BE2C (cell line): ENCODE measurements at places on chromosomes 7 and 10.

GRCh38 chr7:133412942-133413341 is 160.1 kb downstream of the EXOC4 start:
- DNase-seq, result no peak

DNA sequence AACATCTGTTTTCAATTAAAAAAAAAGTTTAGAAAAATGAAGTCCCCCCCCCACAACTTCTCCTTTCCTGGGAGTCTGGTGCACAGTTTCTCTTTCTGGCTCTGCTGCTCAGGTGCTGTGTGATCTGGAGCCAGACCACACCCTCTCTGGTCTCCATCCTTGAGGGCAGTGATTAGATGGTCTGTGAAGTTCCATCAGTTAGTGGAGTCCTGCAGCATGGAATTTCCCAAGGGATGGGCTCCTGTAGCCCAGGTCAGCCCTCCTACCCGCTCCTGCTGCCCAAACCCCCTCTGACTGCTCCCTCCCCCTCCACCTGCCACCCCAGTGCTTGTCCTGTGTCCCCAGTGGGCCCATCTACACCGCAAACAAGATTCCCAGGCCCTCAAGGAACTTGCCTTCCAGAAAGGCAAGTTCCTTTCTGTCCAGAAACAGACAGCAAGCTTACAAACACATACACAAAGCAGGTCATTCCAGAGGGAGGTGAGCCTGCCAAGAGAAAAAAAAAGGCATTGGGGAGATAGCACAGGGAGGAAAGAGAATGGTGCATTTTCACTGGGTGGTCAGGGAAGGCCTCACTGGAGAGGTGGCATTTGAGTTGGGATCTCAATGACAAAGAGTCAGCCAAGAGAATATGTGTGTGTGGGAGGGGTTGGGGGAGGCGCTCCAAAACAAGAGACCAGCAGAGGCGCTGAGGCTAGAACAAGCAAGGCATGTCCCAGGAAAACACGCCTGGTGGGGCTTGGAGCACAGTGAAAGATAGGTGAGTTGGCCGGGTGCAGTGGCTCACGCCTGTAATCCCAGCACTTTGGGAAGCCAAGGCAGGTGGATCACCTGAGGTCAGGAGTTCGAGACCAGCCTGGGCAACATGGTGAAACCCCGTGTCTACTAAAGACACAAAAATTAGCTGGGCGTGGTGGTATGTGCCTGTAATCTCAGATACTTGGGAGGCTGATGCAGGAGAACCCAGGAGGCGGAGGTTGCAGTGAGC is 49.5 kb upstream of the SLC29A3 start:
- DNase-seq, result no peak

- DNase-seq, result no peak
Measured at GRCh38 chr10:120883071-120883470, 31.9 kb downstream of the WDR11 start.

- DNase-seq, result peak; percentile 59
Measured at GRCh38 chr7:70325509-70326101, 727.3 kb downstream of the AUTS2 start.

DNA sequence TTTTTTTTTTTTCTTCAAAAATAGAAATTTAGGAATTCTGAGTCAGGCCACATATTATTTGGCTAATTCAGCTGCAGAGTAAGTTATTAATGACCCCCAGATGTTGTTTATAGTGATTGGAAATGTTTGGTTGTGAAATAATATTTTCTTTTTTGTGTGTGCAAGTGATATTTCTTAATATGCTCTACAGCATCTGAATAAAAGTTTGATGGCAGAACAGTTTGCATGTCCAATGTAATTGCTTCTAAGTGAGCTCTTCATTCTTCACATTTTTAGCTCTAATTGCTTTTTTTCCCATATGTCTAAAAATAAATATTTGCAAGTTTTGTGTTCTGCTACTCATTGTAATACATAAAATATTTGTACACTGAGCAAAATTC is 116.0 kb downstream of the ARID5B start:
- DNase-seq, result no peak

- DNase-seq, result no peak
Measured at GRCh38 chr7:137985897-137986251, 16.0 kb downstream of the CREB3L2 start.

DNA sequence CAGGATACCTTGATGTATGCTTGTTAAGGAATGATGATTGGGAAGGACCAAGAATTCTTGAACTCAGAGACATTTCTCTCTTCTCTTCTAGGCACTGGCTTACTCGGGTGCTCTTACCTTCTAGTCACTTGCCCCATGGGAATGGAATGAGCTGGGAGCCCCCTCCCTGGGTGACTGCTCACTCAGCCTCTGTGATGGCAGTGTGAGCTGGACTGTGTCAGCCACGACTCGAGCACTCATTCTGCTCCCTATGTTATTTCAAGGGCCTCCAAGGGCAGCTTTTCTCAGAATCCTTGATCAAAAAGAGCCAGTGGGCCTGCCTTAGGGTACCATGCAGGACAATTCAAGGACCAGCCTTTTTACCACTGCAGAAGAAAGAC is 10.7 kb downstream of the ZDHHC16 start:
- DNase-seq, result no peak

- no peak for DNase-seq
Measured at GRCh38 chr10:103837370-103838069, 17.9 kb downstream of the SH3PXD2A start.

GRCh38 chr7:2709553-2710285 is 21.7 kb downstream of the AMZ1 start:
- peak; percentile 71 for DNase-seq

- DNase-seq, result peak; percentile 92
Measured at GRCh38 chr7:117019786-117020590, 66.7 kb downstream of the ST7 start.

DNA sequence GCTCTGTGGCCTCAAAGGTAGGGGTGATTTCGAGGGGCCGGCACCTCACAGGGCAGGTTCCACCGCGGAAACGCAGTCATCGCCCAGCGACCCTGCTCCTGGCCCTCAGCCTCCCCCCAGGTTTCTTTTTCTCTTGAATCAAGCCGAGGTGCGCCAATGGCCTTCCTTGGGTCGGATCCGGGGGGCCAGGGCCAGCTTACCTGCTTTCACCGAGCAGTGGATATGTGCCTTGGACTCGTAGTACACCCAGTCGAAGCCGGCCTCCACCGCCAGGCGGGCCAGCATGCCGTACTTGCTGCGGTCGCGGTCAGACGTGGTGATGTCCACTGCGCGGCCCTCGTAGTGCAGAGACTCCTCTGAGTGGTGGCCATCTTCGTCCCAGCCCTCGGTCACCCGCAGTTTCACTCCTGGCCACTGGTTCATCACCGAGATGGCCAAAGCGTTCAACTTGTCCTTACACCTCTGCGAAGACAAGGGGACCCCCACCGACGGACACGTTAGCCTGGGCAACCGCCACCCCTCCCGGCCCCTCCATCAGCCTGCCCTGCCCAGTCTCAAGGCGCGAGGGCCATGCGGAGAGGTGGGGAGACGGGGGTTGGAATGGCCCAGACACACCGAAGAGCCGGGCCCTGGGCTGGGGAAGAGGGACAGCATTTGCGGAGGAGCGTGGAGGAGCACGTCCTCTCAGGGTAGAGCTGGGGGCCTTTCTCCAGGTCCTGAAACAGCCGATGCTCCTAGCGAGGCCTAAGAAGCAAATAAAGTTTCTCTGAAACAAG is 6.0 kb downstream of the SHH start:
- DNase-seq, result no peak

DNA sequence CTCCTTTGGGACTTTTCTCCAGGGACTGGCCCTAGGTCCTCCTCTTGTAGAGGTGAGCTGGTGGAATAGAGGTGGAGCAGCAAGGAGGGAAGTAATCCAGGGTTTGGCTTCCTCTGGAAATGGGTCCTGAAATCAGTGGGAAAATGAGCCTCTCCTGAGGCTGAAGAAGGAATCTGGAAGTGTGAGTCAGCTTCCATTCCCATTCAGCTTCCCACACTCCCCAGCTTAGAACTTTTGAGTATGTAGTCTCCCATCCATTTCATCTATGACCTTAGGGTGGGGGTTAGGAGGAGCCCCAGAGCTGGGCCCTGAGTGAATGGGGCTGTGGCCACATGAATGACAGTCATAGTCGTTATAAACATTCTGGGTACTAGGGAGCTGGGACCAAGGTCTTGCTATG is 17.7 kb downstream of the LDB1 start:
- DNase-seq, result no peak

DNA sequence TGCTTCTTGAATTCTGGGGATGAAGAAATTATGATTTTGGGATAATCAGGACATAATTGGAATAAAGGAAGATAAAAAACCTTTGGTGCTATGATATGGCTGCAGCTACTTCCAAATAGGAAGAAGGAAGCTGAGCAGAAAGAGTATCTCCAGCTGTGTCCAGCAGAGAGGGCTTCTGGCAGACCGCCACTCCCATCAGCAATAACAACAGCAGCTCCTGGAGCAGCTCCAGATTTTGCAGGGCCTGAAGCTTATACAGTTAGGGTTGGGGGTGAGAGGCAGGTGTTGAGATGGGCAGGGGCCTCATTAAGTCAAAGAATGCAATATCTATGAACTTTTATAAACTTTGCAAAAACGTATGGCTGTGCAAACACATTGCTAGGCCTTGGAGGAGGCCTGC is 62.3 kb downstream of the C10orf120 start:
- peak; percentile 61 for DNase-seq

- no peak for DNase-seq
Measured at GRCh38 chr7:134031835-134032617, 95.1 kb upstream of the LRGUK start.

DNA sequence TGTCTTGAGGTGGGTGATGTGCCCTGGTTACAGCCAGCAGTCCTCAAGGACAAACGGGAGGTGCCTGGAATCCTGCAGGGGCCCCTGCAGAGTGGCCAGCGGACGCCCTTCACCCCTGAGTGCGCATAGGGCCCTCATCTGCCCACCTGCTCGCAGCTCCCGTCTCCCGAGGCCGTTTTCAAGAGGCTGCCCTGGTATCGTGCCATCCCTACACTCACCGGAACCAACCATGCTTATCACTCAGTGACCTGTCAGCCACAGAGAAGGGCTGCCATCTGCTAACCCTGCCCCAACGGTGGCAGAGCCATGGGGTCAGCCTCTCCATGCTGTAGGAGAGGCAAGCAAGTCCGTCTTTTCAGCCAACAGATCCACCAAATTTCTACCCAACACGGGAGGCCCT is 122.0 kb downstream of the FAM53B start:
- DNase-seq, result no peak

GRCh38 chr7:18116661-18117060 is 89.0 kb upstream of the PRPS1L1 start:
- no peak for DNase-seq

DNA sequence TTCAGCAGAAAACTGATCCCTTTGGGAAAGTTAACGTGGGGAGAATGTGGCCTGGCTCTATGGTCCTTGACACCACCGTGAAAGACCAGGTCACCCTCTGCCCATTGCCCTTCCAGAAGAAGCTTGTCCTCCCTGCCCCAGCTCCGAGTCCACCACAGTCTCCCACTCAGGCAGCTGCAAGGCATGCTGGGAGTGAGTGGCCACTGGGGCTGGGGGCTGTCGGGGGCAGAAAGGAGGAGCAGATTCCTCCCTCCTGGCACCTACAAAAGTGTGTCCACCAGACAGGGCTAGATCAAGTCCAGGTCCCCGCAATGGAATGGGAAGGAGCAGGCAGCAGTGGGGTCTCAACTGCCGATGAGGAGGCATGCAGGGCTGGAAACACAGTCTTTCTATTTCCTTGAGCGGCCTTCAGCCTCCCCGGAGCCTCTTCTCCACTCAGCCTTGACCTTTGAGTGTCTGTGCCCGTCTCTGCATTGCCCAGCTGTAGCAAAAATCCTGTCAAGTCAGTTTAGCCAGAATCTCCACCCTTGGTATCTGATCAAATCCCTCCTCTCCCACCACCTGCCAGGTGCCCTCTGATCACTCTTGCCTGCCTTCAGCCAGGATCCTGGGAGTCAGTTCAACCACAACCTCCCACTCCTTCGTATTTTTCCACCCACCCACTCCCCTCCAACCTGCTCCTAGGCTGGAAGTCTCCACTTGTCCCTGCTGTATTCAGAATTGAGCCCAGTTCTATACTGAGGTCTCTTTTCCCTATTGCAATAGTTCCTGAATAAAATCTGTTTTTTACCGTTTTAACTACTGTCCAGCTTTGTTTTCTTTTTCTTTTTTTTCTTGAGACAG is 6.9 kb upstream of the ZNF316 start:
- no peak for DNase-seq

DNA sequence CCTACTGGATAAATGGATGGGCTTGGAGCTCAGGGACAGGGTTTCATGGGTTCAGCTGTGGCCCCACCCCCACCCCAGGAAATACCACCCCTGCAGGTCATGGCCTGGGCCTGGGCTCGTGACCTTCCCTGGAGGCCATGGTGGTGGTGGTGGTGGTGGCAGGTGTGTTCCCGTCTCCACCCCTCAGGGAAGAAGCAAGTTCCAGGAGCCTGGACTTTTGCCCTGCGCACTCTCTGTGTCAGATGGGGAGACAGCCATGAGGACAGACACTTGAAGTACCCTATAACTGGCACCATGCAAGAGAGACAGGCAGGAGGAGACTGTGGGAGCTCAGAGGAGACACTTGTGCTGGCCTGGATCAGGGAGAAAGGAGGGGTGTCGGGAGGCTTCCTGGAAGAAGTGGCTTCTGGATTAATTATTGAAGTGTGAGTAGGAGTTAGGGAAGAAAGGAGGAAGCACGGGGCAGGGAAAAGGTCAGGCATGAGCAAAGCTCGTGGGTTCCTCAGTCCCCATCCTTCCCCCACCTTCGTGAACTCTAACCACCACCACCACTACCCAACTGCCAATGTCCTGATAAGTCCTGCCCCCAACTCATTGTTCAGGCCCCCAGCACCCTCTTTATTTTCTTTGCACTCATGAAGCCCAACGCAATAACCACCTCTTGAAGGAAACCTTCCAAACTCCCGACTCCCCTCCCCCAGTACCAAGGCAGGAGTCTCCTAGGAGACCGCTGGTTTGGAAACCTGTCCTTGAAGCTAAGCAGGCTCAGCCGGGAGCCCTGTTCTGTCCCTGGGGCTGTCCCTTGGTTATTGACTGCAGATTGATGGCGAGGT is 8.9 kb downstream of the SH2B2 start:
- no peak for DNase-seq

- DNase-seq, result no peak
Measured at GRCh38 chr10:100353770-100354485, 6.9 kb downstream of the SCD start.

GRCh38 chr10:30422981-30423654 is 10.9 kb upstream of the MAP3K8 start:
- DNase-seq, result no peak

GRCh38 chr7:43591558-43592180 is 8.8 kb downstream of the STK17A start:
- no peak for DNase-seq
